ENCODE measurements at places on chromosomes 1 and 21. TPM values are rescaled to one million over a fixed set of nuclear protein-coding genes. Genes with fewer than 3 reads are reported as not detected.

The AKNAD1 gene
- total RNA-seq, result not detected

The MYOG gene
- total RNA-seq, result not detected

DNA sequence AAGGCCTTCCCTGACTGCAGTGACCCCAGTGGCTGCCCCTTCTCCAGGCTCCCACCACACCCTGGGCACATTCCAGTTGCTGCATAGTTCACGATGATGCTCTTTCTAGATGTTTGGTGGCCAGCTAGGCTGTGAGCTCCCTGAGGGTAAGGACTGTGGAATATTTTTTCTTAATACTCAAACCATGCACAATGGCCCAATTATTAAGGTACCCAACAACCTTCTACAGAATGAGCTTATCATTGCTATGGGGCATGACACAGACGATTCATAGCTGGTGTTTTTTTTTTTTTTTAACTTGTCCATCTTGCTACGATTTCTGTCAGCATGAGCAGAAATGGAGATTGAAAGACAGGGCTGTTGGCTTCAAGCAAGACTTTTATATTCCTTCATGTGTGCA, 68.9 kb upstream of the CLDN14 start:
- no peak for DNase-seq
- H3K27me3 ChIP-seq, result peaks cover 8% of the 10 kb centered on the region

GRCh38 chr1:54335755-54336108, 70.5 kb downstream of the SSBP3 start:
- H3K4me3 ChIP-seq, result no peak overlapping the region
- no peaks in the 10 kb centered on the region for H3K36me3 ChIP-seq
- DNase-seq, result no peak
- peaks cover 19% of the 10 kb centered on the region for H3K4me1 ChIP-seq

- no peak overlapping the region for H3K4me3 ChIP-seq
- no peak overlapping the region for H3K27ac ChIP-seq
- no peaks in the 10 kb centered on the region for H3K27me3 ChIP-seq
- H3K36me3 ChIP-seq, result no peaks in the 10 kb centered on the region
- peaks cover 42% of the 10 kb centered on the region for H3K4me1 ChIP-seq
Measured at GRCh38 chr1:202836623-202837403, 26.1 kb downstream of the PCAT6 start.

The ADGRL4 gene
- not detected for total RNA-seq
